ENCODE measurements at places on chromosomes 4 and X.

DNA sequence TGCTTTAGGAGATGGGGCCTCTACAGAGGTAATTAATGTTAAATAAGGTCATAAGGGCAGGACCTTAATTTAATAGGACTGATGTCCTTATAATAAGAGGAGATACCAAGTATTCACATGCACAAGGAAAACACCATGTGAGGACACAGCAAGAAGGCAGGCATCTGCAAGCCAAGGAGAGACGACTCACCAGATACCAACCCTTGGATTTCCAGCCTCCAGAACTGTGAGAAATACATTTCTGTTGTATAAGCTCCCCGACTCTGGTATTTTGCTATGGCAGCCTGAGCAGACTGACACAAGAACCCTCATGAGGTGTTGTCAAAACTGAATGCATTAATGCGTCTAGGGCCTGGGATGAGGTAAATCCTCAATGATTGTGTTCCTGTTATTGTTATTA lies 56.2 kb upstream of the MAPK10 start:
- no peak for DNase-seq

GRCh38 chr4:7068279-7068842 lies 497 bp upstream of the GRPEL1 start:
- no peak for DNase-seq

GRCh38 chr4:127001933-127002332 lies 630.8 kb upstream of the INTU start:
- no peak for DNase-seq

- no peak for DNase-seq
Observed at GRCh38 chr4:112767386-112767785, 130.4 kb downstream of the LARP7 start.

- no peak for DNase-seq
Observed at GRCh38 chr4:48262484-48262883, 7.2 kb downstream of the TEC start.

DNA sequence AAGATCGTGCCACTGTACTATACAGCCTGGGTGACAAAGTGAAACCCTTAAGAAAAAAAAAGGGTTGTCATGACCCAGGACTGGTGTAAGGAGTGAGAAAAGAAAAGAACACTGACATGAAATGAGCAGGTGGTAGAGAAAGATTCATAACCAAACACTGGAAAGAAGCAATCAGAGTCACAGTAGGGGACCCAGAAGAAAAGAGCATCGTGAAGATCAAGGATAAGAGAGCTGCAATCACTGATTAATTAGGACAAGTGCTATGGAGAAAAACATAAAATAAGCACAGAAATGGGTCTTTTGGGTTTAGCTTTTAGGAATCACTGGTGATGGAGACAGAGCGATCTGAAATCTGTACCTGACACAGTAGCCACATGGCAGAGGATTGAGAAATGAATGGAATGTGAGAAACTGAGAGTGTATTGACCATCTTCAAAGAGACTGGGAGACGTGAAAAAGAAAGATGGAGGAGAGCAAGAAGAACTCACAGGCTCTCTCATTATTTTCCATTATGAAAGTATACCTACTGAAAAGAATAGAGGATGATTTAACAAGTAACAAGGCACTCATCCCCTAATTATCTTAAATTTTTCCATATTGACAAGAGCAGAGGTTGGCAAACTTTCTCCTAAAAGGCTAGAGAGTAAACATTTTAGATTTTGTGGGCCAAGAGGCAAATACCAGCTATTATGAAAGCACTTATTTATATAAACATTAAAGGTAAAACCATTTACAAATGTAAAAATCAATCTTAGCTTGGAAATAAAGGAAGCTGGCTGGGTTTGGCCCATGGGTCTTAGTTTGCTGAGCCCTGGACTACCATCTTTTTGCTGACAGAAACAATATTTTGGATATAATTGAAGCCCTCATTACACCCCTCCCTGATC lies 7.3 kb downstream of the TMEM154 start:
- DNase-seq: no peak

- no peak for DNase-seq
Observed at GRCh38 chr4:27017623-27018022, 157.0 kb downstream of the STIM2 start.

DNA sequence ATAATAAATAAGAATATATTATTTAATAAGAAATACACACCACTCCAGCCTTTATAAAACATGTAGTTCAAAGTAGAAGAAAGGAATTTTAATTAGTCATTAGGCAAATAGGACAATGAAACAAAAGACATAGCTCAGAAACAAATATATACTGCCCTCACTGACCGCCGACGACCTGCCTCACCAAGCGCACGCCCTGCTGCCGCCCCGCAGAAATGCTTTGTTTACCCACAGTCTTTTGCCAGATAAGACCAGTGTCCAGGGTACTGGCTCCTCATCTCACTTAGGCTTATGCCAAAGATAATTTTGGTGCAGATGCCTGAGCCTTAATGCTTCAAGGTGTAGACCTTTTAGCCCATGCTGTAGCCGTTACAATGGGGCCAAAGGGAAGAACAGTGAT lies 199.5 kb downstream of the HHIP start:
- no peak for DNase-seq

- DNase-seq: no peak
Observed at GRCh38 chr4:137559801-137560200, 27.5 kb upstream of the PCDH18 start.

- DNase-seq: no peak
Observed at GRCh38 chr4:38948551-38948950, 80.9 kb downstream of the FAM114A1 start.

GRCh38 chr4:19883841-19884240 lies 367.9 kb upstream of the SLIT2 start:
- no peak for DNase-seq

DNA sequence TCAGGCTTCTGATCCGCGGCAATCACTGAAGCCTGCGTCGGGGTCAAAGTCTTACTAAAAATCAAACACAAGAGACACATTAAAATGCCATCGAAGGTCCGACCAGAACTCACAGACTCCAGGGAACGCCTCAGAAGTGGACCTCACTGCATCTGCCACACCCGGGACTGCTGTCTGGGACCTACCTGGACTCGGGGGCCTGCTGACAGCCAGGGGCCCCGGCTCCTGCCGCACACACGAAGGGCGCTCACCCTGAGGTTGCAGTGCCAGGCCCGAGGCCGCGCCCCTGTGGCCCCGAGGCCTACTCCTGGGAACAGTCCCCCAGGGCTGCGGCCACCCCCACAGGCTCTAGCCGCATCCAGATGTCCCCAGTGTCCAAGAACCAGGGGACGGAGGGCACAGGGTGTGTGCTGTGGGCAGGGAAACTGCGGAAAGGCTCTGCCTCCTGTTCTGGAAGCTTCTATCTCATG lies 7.4 kb downstream of the CTBP1 start:
- no peak for DNase-seq

GRCh38 chrX:43836435-43837184 lies 45.6 kb downstream of the MAOB start:
- DNase-seq: no peak

GRCh38 chr4:176339936-176340761 lies 20.4 kb downstream of the SPCS3 start:
- no peak for DNase-seq

DNA sequence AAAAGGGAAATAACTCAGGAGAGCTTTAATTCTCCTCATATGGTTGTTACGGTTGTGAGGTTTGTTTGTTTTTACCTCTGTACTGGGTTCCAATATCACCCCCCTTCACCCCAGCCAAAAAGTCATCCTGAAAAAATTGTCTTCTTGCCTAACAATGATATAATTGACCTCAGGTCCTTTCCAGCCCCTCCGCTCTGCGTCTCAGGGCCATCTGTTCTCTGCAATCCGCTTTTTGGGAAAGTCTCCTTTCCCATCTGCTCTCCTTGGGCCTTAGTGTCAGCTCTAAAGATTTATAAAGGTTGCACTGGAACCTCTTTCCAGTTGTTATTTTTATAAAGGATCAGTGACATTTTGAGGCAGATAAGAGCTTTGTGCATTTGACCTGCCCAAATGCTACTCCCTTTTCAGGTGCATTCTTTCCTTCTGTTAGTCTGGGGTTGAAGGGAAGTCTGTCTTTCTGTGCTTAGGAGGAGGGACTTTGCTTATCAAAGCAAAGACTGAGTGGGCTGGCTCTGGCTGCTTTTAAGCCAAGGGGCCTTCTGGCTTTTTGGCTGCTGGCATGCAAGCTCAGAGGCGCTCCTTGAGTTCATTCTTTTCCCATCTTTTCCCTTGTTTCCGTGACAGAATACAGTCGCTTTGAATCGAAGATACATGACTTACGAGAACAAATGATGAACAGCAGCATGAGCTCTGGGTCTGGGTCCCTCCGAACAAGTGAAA lies 34.1 kb downstream of the DLG3 start:
- DNase-seq: no peak

DNA sequence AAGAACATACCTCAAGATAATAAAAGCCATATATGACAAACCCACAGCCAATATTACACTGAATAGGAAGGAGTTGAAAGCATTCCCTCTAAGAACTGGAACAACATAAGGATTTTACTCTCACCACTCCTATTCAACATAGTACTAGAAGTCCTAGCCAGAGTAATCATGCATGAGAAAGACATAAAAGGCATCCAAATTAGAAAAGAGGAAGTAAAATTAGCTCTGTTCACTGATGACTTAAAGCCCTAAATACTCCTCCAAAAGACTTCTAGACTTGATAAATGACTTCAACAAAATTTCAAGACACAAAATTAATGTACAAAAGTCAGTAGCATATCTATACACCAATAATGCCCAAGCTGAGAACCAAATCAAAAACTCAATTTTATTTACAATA lies 235.7 kb downstream of the NKX6-1 start:
- DNase-seq: no peak

GRCh38 chrX:55841962-55842752 lies 124.6 kb downstream of the RRAGB start:
- no peak for DNase-seq

DNA sequence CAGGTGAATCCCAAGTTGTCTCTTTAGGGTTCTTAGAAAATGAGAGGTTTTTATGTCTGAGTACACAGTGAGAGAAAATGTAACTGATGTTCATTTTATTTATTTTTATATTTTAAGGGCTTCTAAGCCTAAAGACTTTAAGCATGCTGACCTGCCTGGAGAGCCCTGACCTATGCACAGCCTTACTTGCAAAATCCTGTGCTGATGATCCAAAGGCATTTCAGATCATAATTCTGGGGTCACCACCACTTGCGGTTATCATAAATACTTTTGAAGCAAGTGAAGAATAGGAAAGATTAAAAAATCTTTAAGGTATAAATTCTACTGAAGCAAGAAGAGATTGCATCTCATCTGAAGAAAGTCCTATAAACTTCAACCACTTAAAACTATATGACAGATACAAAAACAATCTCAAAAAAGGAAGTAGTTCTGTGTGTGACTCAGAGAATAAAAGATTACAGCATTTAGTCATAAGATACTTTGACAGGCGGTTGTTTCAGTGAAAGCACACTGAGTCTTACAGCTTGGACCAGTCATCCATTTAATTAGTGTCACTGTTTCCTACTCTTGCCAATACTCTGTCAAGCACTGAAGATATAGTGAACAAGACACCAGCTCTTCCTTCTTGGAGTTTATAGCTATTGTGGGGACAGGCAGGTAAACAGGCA lies 245.2 kb upstream of the DIPK2B start:
- DNase-seq: no peak

DNA sequence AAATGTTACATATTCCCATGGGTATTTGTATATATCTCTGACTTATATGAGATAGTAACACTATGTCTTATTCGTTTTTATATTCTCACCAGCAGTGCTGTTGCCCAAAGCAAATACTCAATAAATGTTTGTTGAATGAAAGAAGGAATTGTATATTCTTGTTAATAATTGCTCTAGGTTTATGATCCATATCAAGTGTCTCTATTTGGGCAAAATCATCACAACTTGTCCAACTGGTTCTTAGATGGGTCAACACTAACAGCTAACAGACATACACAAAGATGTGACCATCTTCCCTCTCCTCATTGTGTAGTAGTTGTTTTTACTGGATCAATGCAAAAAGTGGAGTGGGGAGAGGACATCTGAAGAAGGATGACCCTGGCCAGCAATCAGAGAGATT lies 6.6 kb upstream of the APLN start:
- no peak for DNase-seq

Data from T-helper 2 cell treated with Interferon-gamma antibody and Interleukin-4, amounts not matched to agents 5 μg/mL and 100 μg/mL, for 36 hours (primary cell).